ENCODE measurements at places on chromosomes 6 and 20. TPM values are rescaled to one million over a fixed set of nuclear protein-coding genes. Genes with fewer than 3 reads are reported as not detected.

DNA sequence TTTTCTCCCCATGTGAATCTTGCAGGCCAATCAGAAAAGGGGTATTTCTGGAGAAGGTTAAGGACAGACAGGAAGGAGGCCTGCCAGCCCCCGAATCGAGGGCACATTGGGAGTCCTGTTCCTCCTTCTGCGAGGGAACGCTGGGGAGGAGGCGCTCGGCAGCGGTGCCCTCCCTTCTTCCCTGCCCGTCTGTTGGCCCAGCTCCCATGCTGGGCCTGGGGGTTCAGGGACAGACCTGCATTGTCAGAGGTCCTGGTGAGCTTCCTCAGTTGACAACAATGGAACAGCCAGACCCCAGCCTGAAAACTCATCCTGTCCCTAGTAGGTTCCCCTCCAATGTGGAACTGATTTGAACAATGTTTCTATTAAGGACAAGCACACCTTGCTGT is 15.1 kb upstream of the SYNJ2 start:
- DNase-seq: no peak

GRCh38 chr6:141552463-141552862 is 580.3 kb upstream of the GJE1 start:
- peak; percentile 84 for DNase-seq

- DNase-seq: no peak
These were observed 40.3 kb downstream of the PTPN1 start for GRCh38 chr20:50550531-50550930.

The THBS2 gene
- total RNA-seq: 0.05 TPM

Data from Panc1 (cell line).